NCI-H1436 treated with DMSO at 0.1 percent for 48 hours (cell line): ENCODE measurements at places on chromosomes 2 and 18.

DNA sequence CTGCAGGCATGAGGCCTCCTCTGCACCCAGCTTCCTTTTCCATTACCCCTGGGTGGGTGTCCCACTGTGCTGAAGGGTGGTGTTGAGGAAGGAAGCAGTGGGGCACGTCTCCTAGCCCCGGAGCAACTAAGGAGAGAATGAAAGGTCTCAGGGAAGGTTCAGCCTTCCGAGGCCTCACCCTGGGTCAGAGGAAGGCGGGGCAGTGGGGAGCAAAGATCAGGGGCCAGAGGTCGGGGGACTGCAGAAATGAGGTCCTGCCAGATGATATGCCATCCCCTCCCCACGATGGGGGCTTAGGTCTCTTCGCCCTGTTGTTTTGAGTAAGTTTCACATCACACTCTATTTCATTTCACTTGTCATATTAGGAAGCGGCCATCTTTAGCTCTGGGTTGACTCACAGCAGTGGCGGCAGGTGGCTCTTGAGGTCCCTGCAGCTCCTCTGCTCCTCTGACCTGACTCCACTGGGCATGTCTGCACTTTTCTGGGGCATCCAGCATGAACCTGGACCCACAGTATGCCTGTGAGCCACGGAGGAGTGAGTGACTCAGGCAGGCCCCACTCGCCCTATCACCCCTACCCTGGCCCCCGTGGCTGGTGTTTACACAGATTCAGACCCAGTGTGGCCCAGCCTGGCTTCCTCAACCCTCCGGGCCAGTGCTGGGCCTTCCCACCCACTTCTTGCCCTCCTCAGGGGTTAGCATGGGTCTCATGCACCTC, 153.7 kb upstream of the SMAD2 start:
- DNase-seq = no peak

GRCh38 chr2:205902900-205903237, 183.1 kb downstream of the INO80D start:
- DNase-seq = no peak

DNA sequence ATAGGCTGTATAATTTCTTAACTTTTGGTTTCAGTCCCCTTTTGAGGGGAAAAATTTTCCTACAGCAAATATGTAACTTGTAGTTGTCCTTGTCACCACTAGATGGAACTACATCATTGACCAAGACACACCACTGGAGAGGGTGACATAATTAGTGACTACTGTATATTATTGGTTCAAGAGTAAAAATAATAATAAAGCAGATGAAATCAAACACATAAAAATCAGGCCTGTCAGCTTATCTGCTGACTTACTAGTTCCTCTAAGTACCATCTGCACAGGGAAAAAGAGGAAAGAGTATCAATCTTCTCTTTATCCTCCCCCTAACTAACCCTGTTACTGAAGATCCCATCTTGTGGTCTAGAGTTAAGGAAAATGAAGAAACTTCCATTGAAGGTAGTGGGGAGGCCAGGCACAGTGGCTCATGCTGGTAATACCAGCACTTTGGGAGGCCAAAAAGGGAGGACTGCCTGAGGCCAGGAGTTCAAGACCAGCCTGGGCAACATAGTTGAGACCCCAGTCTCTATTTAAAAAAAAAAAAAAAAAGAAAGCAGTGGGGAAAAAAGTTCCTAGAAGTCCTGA, 29.6 kb upstream of the ENOSF1 start:
- no peak for DNase-seq

GRCh38 chr2:12005886-12006681, 259.7 kb downstream of the LPIN1 start:
- no peak for DNase-seq
